CD4-positive, alpha-beta memory T cell (primary cell): ENCODE measurements at places on chromosomes 16 and 17. TPM values are rescaled to one million over a fixed set of nuclear protein-coding genes. Genes with fewer than 3 reads are reported as not detected.

- no peak for DNase-seq
These were observed 13.9 kb upstream of the LPCAT2 start for GRCh38 chr16:55494994-55495421.

GRCh38 chr16:51553910-51554309 lies 402.8 kb upstream of the SALL1 start:
- DNase-seq: no peak

DNA sequence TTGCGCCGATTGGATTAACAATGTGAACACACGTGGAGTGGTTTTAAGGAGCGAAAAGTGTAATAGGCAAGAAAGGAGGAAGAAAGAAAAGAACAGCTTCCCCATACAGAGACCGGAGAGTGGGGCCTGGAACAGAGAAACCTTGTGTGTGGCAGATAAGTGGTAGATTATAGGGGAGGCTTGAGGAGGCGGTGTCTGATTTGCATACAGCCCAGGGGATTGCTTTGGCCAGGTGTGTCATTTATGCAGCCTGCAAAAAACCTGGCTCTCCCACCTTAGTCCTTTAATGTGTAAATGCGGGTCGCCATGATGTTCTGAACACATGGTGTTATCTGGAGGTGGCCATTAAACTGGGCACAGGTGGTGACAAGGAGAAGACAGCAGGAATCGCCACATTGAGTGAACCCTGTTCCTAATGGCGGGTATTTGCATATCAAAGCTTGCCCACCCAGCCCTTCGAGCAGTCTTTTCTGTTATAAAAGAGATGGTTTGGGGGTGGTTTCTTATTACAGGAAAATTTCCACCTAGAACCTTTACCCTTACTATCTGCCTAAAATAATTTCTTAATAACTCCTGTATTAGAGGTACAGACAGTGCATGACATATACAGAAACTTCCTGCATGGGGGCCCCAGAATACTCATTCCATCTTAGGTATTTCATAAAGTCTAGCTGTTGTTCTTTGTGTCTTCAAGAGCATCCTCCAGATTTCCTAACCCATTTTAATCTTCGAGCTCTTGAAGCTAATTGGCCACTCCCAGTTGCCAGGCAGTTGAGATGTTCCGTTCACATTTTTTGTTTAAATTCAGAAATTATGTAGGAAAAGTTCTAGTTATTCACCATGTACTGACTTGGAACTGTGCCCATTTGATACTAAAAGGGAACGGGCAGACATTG lies 292.5 kb downstream of the RBFOX1 start:
- no peak for DNase-seq

DNA sequence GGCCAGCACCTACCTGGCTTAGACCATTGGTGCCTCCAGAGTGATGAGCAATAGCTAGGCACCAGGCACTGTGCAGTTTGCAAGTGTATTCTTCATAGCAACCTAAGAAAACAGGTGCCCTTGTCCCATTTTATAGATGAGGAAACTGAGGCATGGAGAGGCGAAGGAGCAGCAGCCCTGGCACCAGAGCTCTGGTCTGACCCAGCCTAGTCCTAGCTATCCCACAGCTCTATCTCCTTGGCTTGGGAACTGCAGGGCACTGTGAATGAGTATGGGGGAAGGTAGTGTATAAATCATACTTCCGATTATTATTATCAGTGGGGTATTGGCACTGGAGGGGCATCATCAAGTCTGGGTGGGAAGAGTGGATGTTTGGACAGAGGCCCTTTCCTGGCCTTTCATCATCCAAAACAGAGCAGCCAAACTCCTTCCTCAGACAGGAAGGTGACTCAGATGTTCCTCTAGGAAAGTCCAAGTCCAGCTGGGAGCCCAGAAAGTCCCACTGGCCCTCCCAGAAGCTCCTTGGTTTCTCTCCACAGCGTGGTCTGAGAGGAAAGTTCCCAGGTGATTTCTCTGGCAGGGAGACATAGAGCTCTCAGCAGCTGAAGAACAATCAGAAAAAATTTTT lies 32.0 kb upstream of the PLLP start:
- no peak for DNase-seq

The PERCC1 gene
- 0.49 TPM for total RNA-seq

DNA sequence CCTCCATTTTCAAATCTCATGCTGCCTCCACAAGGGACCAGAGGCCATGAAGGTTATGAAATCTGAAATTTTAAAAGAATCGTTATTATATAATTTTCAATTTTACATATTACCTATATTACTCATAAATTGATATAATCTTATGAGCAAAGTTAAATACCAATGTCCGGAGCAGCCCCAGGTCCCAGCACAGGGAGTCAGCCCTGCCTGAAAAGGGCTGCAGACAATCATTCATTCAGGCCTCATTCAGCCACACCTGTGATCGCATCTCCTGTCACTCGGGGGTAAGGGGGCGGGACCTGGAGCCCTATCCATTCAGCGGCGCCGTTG lies 172.5 kb downstream of the AHSP start:
- DNase-seq: no peak

GRCh38 chr17:35540589-35541404 lies 3.3 kb upstream of the SLFN12L start:
- DNase-seq: peak; percentile 54
